Germinal center (tissue), 1 donor: ENCODE measurements at places on chromosomes 1 and 21.

DNA sequence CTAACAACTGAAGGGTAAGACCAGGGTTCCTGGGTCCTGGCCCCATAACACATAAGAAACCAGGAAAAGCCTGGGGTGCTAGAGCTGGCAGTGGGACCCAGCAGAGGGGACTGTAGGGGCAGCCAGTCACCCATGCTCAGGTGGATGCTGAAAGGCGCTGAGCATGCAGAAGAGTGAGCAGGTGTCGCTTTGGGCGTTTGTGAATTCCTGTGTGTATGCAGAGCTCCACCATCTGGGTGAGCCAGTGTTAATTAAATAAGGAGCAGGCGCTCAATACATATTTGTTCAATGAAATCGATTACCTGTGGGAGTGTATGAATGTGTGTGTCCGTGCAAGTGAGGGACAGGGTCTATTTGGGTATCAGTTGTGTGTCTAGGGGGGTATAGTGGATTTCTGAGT is 499 bp downstream of the C1QA start:
- DNase-seq, result no peak

- no peak for DNase-seq
Measured at GRCh38 chr21:33650230-33650629, 7.9 kb downstream of the ITSN1 start.

DNA sequence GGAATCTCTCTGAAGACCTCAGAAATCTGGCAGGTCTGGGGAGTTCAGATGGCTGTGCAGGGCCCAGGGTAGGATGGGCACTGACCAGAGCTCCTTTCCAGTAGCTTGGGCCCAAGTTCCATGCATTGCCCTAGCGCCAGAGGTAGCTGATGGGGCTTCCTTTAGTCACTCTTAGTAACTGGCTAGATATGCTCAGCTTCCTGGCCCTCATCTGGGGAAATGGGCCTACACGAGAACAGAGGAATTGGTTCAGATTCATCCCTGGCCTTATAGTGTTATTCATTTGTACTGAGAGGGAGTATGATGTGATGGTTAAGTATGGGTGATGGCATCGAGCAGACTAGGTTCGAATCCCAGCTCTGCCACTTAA is 15.5 kb upstream of the PSMB2 start:
- no peak for DNase-seq

DNA sequence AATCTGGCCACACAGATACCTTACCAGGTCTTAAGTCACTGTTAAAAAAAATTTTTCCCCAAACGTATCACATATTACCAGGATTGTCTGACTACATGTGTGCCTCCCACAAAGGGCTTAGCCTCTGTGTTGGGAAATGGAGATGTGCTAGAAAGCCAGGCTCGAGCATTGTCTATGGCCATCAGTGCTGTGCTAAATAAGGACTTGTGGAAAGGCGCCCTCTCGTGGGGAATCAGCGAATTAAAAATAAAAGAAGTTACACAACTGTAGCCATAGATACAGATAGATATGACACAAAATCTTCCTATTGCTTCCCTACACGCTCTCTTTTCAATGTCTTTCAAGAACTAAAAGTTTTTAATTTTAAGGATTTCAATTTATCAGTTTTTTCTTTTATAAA is 47.5 kb upstream of the CRNN start:
- DNase-seq, result peak; percentile 33

DNA sequence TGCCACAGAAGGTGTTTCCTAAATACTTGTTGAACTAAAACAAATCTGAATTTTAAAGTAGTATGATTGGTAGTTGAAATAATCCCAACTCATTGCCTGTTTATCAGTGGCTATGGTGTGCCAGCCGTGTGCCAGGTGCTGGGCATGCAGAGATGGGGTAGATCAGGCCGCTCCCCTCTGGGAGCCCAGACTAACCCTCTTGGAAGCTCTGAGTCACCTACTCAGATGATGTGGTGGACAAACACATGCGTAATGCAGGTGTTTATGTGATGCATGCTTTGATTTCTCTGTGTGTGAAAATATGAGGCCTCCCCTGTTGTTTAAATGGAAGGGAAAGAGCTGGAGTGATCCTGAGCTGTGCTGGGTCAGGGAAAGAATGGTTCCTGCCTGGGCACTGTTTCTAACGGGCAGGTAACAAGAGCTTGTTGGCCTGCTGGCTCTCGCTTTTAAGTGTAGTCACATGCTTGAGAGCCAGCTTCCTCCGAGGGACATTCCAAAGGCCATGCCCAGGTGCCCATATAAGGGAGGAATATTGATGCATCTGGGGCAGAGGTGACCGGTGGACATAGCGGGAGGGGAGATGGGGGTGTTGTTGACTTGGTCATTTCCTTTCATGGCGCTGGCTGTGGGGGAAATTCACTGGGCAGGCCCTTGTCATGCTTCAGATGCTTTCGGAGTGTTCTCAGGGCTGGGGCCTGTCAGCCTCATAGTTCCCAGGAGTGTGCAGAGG is 10.2 kb downstream of the MFN2 start:
- DNase-seq, result no peak

DNA sequence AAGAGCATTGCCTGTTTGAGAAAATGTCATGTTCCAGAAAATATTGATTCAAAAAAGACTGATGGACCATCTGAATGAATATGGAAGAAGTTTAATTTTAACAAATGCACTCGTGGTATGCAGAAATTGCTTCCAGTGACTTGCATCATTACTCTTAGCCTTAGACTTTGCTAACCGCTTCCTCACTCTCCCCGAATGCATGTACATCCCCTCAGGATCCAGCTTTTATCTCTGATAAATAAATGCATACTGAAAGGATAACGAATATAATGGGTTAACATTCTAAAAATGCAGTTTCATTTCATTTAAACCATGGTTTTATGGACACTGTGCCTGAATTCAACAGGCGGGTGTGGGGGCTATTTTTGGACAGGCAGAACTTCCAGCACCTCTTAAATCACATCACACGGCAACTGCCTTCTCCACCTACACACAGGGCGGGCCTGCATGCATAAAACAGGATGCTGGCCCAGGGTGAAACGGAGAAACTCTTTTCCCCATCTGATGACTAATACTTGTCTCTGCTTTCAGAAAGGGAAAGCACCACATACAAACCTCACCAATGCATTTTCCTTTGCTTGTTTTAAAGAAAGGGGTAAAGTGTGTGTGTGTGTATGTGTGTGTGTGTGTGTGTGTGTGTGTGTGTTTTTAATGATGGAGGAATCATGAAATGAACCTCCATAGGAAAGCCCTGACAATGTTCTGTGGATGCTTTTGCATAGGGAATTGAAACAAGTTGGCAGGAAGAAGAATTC is 48.7 kb downstream of the SPAG17 start:
- DNase-seq, result no peak

DNA sequence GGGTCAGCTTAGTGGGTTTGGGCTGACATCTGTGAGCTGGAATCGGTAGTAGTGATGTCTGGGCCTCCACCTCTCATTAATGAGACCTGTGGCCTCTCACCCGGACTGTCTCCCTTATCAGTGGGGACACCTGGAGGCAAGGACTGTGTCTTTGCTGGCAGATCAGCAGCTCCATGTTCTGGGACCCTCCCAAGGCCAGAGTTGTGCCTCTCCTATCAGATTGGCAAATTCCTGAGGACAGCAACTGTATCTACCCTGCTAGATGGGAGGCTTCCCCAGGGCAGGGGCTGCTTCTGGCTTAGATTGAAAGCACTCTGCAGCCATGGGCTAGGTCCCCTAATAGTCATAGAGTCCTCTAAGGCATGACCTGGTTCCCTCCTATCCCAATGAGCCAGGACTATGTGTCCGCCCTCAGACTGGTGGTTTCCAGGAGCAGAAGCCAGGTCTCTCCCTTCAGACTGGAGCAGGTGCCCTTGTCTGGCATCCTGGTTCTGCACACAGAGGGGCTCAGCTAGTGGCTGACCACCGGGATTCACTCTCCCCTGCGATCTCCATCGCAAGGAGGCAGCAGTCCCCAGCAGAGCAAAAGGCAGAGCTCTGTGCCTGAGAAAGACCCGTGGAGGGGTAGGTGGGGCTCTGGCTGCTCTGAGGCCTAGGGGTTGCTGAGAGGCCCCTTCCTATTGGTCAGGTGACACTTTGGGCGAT is 5.8 kb downstream of the DRAXIN start:
- no peak for DNase-seq

DNA sequence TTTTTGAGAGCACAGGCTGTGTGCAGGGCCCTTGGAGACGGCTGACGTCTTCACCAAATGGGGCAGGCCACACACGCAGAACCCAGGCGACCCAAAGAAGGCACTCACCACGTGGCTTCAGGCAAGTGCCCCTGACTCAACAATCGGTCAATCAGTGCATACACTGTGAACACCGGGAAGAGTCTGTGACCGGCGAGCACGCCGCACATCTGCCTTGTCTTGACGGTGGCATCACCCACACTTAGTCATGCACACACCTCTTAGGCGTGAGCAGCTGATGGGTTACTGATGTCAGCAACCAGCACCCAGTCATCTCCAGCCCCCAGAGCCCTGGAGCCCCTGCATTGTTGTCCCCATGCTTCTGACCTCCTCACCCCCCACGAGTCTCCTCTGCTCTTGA is 4.9 kb upstream of the LRRC3 start:
- DNase-seq, result no peak

GRCh38 chr1:38829368-38829767 is 30.2 kb downstream of the RRAGC start:
- DNase-seq, result no peak

DNA sequence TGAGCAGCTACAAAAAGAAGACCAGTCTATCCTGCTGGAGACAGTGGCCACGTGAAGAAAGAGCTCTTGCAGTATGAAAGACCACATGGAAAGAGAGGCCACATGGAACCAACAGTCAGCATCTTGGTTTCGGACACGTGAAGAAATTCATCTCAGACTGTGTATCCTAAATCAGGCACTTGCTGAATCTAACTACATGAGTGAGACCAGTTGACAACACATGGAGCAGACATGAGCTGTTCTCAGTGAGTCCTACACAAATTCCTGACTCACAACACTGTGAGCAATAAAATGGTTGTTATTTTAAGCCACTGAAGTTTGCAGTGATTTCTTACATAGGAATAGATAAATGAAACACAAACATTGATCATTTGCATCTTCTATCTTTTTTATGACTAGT is 2.4 kb upstream of the TAF1A start:
- no peak for DNase-seq

GRCh38 chr1:26752519-26752918 is 35.2 kb upstream of the PIGV start:
- DNase-seq, result no peak

- no peak for DNase-seq
Measured at GRCh38 chr21:35984654-35985361, 75.5 kb downstream of the SETD4 start.

DNA sequence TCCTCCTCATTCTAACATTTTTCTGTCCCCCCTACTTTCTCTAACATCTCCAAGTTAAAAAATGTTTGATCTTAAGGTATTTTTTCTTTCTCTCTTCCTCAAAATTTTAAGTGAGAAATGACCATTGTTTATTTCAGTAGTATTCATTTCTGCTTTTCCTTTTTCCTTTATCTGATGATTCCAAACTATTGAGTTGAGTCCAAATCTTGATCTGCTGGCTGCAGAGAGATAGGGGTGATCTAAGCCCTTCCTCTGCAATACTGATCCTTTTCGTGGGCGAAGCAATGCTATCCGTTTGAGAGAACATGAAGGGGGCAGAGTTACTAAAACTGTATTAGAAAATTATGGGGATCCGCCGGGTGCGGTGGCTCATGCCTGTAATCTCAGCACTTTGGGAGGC is 516 bp upstream of the NMNAT2 start:
- no peak for DNase-seq

DNA sequence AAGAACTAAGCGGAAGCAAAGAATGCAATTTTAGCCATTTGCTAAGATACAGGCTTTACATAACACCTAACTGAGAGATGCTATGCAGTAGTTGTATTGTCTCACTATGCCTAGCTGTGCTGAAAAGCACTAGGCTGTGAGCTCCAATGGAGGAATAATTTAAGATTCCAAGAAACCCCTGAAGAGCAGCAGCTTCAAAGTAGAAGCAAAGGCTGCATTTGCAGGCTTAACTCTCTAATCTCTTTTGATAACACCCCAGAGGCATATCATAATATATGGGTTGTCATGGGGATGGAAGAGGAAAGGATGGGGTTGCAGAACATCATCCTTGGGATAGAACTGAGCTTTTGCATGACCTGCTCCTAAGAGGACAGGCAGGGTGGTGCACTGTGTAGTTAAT is 102.0 kb downstream of the ERG start:
- no peak for DNase-seq

- DNase-seq, result no peak
Measured at GRCh38 chr1:110321045-110321444, 18.1 kb upstream of the RBM15 start.

GRCh38 chr1:161952607-161953172 is 71.0 kb downstream of the OLFML2B start:
- no peak for DNase-seq

- DNase-seq, result no peak
Measured at GRCh38 chr21:35024513-35024912, 24.6 kb downstream of the RUNX1 start.

GRCh38 chr21:26137379-26138060 is 33.0 kb downstream of the APP start:
- no peak for DNase-seq

GRCh38 chr1:94090761-94091160 is 30.2 kb downstream of the ABCA4 start:
- DNase-seq, result no peak

GRCh38 chr1:41591891-41592290 is 107.4 kb upstream of the EDN2 start:
- DNase-seq, result no peak

GRCh38 chr21:33712022-33712803 is 69.9 kb downstream of the ITSN1 start:
- DNase-seq, result no peak

GRCh38 chr1:3174487-3175247 is 105.7 kb downstream of the PRDM16 start:
- DNase-seq, result no peak

- DNase-seq, result no peak
Measured at GRCh38 chr1:154831462-154831861, 38.6 kb downstream of the KCNN3 start.
